ENCODE measurements at places on chromosomes 6 and 20.

GRCh38 chr6:40398810-40399477 is 188.2 kb downstream of the LRFN2 start:
- no peak for DNase-seq

GRCh38 chr6:13278991-13279390 is 49.3 kb downstream of the TBC1D7 start:
- DNase-seq = no peak

DNA sequence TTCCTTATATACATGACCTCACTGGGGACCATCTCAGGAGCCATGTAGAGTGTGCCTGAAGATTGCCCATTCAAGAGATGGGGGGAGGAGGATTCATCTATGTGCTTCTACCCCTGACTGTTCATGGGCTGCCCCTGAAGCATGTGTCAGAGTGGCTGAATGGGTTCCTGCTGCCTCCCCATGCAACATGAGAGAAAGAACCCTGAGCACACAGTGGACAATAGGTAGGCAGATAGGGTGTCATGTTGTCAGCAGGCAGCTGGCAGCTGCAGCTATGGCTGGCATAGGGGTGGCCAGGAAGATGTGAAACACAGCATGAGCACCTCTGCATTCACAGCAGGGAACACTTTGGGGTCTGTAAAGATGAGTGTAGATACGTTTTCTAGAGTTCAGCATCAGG is 208.4 kb upstream of the CNR1 start:
- DNase-seq = no peak

GRCh38 chr20:49543071-49543857 is 24.7 kb downstream of the PTGIS start:
- DNase-seq = no peak

DNA sequence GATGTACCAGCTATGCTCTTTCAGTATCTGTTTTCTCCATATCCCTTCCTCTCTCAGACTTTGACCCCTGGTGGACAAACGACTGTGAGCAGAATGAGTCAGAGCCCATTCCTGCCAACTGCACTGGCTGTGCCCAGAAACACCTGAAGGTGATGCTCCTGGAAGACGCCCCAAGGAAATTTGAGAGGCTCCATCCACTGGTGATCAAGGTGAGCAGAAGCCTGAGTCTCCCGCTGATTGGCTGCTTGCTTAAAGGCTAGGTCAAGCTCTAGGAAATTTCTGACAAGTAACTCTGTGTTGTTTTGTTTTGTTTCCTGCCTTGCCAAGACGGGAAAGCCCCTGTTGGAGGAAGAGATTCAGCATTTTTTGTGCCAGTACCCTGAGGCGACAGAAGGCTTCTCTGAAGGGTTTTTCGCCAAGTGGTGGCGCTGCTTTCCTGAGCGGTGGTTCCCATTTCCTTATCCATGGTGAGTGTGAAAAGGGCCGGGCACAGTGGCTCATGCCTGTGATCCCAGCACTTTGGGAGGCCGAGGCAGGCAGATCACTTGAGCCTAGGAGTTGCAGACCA is 28.6 kb downstream of the C6orf89 start:
- DNase-seq = no peak

GRCh38 chr6:105346052-105346451 is 56.8 kb downstream of the PREP start:
- DNase-seq = no peak

GRCh38 chr20:40477805-40478204 is 211.2 kb downstream of the MAFB start:
- no peak for DNase-seq

DNA sequence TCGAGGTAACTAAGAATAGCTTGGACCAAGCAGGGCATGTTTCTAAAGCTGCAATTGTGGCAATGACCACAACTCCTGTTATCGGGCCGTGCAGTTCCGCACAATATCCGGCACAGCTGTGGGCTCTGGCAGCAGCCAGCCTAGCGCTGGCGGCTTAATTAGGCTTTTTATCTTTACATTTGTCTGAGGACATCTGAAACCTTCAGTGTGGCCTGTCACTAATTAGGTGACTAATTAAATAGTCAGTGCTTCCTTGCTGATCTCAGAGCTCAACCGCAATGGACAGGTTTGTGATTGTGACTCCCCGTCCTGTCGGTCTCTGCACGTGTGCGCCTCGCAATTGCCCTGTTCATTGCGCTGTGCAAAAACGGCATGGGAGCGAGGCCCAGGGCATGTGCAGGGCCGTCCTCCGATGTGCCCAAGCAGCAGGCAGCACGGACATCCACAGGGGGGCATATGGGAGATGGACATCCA is 134.8 kb upstream of the INSM1 start:
- DNase-seq = no peak

GRCh38 chr6:157865249-157865648 is 42.2 kb downstream of the SNX9 start:
- DNase-seq = no peak

DNA sequence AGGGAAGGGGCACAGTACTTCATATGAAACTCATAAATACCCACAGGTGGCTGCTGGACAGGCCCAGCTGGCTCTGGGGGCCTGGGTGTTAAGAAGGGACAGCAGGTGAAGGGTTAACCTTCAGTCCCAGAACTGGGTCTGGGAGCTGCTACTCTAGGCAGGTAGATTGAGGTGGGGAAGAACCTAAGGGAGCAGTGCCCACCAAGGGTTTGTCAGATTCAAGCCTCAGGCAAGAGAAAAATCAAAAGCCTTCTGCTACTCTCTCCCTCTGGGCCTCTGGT is 5.6 kb downstream of the RPL10A start:
- no peak for DNase-seq

GRCh38 chr6:129104131-129104530 is 221.2 kb downstream of the LAMA2 start:
- no peak for DNase-seq

- no peak for DNase-seq
Measured at GRCh38 chr6:36049582-36049981, 22.0 kb downstream of the MAPK14 start.

DNA sequence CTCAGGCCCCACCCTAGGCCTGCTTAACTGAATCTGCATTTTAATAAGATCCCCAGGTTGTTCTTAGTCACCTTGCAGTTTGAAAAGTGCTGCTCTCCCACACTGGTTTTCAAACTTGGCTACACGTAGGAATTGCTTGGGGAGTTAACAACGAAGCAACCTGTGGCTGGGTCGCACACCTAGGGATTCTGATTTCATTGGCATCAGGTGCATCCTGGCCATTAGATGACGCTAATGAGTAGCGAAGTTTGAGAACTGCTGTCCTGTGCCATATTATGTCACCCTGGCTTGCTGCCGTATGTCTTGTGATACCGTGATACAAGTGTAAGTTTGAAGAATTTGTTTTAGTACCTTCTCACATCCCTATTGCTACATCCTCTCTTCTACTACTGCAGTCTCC is 28.2 kb upstream of the FUCA2 start:
- DNase-seq = no peak

DNA sequence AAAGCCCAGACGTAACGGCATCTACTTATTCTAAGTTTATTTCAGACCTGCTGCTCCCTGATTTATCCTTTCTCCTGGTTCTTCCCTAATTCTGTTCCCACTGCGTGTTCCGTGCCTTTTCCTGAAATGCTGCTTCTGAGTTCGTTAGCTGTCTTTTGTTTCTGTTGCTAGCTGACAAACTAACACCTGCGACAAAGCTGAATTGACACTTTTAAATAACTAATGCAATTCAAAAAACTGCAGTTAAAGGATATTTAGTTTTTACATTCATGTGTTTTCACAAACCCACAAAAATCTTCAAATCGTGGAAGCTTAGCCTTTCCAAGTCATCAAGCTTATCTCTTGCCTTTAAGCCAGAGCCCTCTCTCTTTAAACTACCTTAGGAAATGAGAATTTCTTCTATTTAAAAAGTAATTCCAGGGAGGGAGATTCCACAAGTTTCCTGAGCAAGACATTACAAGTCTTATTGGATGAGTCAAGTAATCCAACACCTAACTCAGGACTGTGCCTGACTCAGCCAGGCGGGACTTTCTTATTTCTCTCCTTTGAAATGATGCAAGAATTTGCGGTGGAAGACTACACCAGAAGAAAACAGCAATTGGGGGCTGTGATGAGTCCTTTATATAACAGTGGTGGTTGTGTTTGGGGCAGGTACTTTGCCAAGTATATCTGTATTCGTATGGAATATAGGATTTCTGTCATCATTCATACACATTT is 6.3 kb downstream of the ADTRP start:
- DNase-seq = no peak

GRCh38 chr20:22507240-22507961 is 77.0 kb downstream of the FOXA2 start:
- DNase-seq = no peak

- DNase-seq = no peak
Measured at GRCh38 chr20:34240693-34241615, at the start of gene ASIP. ASIP (plus strand) TSS chr20:34241423; CDS start chr20:34260375, 18,952 bp downstream.

DNA sequence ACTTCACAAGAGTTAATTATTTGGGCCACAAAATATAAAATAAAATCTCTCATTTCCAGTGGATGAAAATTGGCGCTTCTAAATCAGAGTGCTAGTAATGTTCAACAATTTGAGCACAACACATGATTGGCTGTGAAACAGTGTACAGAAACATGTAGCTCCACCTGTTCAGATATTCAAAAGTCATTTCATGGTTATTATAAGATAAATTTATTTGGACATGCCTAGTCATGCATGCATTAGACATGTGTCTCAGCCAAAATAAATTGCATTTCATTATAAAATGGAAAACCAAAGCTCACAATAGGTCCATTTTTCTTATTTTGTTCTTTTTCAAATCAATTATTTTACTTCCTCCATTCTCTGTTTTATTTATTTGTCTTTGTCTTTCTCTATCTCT is 374.8 kb downstream of the LMBRD1 start:
- DNase-seq = no peak

GRCh38 chr20:25237610-25238318 is 10.1 kb upstream of the PYGB start:
- no peak for DNase-seq

GRCh38 chr20:48619126-48620101 is 208.4 kb downstream of the PREX1 start:
- no peak for DNase-seq

DNA sequence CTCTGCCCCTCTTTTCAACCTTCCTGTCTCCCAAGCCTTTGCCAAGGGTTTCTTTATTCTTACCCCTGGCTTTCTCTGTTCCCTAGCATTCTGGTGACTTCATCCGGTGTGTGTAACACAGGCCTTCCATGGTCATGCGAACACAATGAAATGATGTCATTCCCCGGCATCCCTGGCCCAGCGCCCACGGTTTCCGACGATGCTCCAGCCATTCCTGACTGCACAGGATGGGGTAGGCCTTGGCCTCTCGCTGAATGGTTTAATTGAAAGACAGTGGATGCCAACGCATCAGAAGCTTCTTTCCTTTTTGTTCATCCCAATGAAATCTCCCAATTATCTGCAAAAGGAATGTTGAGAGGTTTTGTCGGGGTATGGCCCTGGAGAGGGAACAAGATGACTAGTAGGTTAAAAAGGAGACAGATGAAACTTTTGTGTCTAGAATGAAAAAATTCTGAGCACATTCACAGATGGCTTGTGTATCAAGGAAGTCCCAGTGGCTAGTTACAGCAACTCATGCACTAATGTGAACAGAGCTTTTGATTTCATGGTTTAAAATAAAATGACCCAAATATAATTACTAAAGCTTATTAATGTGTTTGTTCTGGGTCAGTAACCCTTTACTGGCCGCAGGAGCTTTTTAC is 655.0 kb downstream of the QKI start:
- DNase-seq = no peak

GRCh38 chr6:33312361-33313104 is 1.3 kb downstream of the TAPBP start:
- peak; percentile 87 for DNase-seq

GRCh38 chr6:154555073-154555677 is 44.7 kb upstream of the CNKSR3 start:
- no peak for DNase-seq

GRCh38 chr6:139295901-139296300 is 4.1 kb upstream of the TXLNB start:
- DNase-seq = no peak

- DNase-seq = no peak
Measured at GRCh38 chr20:49388744-49389143, 93.7 kb downstream of the KCNB1 start.

- DNase-seq = no peak
Measured at GRCh38 chr6:47581591-47581990, 104.0 kb downstream of the CD2AP start.

GRCh38 chr6:14759976-14760672 is 485.7 kb upstream of the JARID2 start:
- no peak for DNase-seq

- no peak for DNase-seq
Measured at GRCh38 chr20:54168961-54169862, 4.6 kb downstream of the CYP24A1 start.

DNA sequence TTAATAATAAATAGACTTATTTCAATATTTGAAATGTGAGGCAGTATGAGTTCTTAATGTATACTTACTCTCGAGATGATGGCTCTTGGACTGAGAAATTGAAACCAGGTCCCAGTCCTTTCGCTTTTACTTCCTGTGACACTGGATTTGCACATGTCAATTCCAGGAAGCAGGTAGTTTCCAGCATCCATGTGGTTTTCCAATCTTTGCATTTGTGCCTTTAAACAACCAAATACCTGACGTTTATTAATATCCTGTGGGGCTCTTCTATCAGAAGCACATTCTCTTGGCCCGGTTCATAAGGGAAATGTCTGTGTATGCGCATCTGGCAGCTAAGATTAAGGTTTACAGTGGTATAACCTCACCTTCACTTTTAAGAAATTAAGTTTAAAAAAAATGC is 13.1 kb downstream of the UTRN start:
- DNase-seq = no peak

- no peak for DNase-seq
Measured at GRCh38 chr6:121951918-121952379, 447.5 kb upstream of the HSF2 start.

DNA sequence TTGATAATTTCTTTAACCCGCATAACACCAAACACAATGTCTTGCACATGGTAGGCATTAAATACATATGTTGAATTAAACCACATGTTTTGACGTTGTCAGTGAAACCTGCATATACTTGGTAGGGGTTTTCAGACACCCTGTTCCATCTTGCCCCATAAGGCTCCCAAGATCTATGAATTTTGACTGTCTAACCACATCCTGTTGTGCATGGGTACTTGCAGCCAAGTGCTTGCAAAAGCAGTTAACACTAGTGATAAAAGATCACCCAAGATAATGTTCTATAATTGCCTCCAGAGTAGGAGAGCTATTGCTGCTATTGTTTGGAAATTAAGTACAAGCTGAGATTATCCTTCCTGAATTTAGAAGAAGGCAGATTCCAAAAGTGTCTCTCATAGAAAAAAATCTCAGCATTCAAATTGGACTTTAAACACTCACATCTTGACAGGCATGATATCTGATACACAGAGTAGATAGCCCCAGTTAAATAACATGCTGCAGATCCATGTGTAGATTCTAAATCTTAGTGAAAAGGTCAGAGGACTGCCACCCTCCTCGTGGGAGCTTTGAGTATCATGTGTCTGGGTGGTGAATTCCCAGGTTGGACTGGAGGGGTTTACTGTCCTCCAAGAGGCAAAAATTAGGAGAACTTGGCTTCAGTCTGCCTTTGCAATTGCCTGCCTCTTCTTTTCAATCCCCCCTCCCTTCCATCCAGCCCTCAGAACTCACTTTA is 25.8 kb upstream of the CCN6 start:
- DNase-seq = peak; percentile 21

- no peak for DNase-seq
Measured at GRCh38 chr6:3531481-3531880, 74.6 kb upstream of the SLC22A23 start.
